ENCODE measurements at places on chromosomes 11 and 22.

DNA sequence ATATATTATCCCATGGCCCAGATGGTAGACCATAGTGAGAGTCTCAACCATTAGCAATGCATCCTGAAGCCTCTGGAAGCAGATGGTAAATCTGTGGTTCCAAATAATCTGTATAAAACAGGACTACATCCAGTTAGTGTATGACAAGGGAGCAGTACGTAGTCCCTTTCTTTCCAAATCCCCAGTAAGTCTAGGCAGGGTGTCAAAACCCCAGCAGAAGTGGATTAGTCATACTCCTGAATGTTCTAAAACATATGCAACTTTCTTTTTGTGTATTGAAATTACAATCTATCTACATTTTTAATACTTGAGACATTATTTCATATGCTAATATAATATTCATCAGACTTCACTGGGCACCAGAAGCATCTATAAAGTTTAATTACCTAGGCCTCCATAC, 295.1 kb upstream of the ANO5 start:
- DNase-seq = no peak

- DNase-seq = no peak
Measured at GRCh38 chr11:130786586-130786985, 129.7 kb downstream of the SNX19 start.

GRCh38 chr22:29396126-29396525, 7.8 kb upstream of the AP1B1 start:
- DNase-seq = no peak

GRCh38 chr11:70071996-70072395, 6.1 kb upstream of the ANO1 start:
- no peak for DNase-seq

DNA sequence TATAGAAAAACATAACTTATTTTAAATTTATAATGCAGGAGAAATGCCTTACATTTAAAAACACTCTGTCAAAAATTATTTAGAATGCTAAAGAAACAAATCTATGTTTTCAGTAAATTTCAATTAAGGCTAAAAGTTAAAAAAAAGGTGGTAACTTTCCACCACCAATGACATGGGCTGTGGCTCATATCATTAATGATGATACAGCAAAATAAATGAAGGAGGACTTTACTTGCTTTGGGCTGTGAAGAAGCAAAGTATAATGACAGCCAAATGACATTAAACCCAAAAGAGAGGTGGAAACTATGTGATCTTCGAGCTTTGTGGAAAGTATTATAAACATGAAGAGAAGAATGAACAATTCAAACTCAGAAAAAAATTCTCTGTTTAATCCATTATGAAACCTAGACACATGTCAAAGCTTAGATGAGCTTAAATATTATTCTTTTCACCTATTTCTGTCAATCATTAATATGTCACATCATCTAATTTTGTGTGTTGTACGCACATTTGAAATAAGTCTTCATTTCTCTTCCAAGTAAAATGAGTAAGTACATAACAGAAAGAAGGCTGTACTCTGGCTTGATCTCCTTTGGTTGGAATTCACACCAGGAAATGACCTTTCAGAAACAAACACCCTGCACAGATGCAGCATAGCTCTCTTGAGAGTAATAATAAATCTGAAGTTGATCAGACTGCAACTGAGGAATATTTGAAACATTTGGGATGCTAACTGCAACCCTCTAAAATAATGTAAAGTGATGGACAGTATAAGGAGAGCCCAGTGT, 265.8 kb downstream of the TTC28 start:
- DNase-seq = no peak

GRCh38 chr11:118659953-118660680, 19.3 kb downstream of the TREH start:
- DNase-seq = no peak

GRCh38 chr11:34576331-34576730, 44.6 kb upstream of the EHF start:
- DNase-seq = no peak

- DNase-seq = no peak
Measured at GRCh38 chr22:37484480-37485394, 1.4 kb downstream of the MFNG start.

All from left lung (tissue), 14 donors.